ENCODE measurements at places on chromosomes 1 and 21.

DNA sequence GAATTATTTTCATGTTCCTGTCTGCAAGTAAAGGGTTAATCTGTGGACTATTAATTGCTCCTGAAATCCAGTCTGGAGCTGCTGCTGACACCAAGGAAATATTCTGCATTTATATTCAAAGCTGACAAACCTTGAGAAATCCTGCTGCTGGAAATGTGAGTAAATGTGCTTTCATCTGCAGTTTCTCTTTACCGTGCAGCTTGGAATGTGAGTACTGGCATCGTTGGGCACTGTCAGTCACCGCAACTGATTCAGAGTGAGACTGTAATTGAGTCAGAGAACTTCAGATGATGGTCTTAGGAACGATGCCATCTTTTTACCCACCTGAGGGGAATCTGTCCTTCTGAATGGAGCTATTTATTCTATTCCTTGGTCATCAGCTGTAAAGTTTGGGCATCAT lies 420.6 kb downstream of the SIPA1L2 start:
- DNase-seq: no peak

GRCh38 chr1:243883551-243883950 lies 33.5 kb upstream of the AKT3 start:
- no peak for DNase-seq

- no peak for DNase-seq
These were observed 29.5 kb downstream of the RNF11 start for GRCh38 chr1:51265618-51266017.

- no peak for DNase-seq
These were observed 41.1 kb downstream of the KCNJ15 start for GRCh38 chr21:38297871-38298270.

- no peak for DNase-seq
These were observed 23.9 kb upstream of the SLC25A34 start for GRCh38 chr1:15712168-15712567.

DNA sequence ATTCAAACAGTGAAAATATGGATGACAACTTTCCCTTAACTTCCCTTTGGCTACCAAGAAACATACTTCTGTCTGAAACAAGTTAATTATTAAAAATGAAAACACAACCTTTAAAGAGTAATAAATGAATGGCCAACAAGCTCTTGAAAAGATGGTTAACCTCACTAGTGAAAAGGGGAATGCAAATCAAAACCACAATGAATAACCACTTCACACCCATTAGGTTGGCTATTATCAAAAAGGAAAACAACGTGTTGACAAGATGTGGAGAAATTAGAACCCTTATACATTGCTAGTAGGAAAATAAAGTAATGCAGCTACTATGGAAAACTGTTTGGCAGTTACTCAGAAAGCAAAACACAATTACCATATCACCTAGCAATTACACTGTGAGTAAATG lies 14.1 kb downstream of the COP1 start:
- no peak for DNase-seq

DNA sequence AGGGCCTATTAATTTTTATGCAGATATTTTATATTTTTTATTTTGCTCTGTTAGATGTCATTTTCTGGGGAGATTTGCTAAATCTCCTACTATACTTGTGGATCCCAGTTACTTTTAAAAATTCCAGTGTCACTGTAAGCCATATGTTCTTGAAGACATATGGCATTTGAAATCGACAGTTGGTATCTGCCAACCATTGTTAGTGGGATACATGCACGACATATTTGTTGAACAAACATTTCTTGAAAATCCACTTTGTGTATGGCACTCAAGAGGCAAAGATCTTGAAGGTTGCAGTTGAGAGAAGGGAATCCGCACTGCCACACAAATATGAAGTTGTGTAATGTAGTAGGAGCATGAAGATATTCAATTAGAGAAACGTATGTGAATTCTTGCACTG lies 287.7 kb downstream of the HHAT start:
- DNase-seq: no peak

- DNase-seq: no peak
These were observed 23.0 kb upstream of the SYNC start for GRCh38 chr1:32725615-32725982.

DNA sequence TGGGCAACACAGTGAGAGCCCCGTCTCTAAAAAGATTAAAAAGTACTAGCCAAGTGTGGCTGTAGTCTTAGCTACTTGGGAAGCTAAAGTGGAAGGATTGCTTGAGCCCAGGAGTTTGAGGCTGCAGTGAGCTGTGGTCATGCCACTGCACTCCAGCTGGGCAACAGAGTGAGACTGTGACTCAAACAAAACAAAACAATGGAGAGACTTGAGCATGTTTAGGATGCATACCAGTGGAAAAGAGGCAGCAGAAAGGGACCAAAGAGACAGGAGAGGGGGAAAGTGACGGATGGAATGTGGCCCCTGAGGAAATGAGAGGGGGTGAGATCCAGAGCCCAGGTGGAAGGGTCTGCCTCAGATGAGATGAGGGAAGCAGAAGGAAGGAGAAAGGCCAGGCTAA lies 358.9 kb downstream of the RPS6KC1 start:
- DNase-seq: no peak

DNA sequence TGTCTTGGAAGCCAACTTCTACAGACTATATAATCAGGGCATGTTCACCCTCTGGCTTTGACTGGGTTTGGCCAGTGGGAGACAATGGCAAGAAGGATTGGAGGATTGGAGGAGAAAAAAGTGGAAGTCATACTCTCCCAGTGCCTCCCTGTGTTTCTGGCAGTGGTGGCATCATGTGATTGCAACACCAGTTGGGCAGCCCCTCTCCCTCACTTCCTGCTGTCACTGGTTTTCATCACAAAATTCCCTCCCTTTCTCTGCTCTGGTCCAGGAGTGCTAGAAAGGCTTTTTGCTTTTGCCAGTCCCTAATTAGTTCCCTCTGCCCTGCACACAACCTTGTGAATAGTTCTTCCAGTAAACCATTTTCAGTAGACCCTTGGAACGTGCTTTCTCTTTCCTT lies 3.7 kb upstream of the QSOX1 start:
- no peak for DNase-seq

GRCh38 chr1:6785318-6785727 lies at the start of gene CAMTA1:
CAMTA1 (plus strand) TSS chr1:6785454; CDS start chr1:6785531, 77 bp downstream.
- no peak for DNase-seq

DNA sequence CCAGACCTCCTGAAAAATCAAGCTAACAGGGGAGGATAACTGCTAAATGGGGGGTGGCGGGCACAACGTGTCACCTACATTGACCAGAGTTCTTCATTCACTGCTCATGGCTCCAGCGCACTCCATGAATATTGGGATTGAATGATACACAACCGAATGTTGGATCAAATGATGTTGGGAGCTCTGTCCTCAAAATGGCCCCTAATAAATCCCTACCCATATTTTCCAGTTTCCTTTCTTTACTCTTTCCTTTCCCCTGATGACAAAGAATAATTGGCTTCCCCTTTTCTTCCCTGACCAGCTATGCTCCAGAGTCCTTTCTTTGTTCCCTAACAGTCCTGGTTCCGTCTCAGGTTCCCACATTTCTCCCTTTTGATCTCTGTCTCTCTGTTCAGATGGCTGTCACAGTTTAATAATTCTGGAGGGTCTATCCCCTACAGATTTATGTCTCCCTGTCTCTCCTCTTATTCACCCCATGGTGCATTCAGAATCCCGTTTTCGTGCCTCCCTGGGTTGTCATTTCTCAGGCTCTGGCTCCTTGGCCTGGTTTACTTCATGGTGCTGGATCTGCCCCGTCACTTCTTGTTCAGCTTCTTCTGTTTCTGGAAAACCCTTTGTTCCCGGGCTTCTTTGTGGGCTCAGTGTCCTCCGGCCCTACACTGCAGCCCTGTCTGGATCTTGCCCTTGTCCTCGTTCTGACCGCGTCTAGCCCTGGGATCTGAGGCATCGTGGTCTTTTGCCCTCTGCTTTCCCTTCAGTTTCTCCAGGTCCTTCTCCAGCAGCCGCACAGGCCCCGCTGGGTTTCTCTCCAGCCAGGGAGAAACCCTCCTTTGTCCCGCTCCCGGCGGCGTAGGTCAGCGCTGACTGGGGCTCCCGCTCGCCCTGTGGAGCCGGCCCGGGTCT lies 78.3 kb downstream of the NDUFS5 start:
- no peak for DNase-seq

DNA sequence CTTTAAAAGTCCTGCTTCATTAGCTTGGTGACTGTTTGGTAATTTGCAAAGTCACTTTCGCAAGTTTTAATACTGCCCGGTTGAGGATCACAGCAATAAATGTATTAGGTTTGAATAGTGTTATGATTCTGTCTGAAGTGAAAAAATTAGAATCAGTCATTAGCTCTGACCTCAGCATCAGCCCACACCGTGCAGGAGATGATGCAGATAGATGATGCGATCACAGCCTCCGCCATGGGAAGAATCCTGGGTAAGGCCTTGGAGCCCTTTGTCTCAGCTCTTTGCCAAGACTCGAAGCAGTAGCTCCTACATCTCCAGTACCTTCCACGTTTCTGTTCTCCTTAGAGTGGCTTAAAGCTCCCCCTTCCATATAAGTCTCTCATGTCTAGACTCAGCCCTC lies 366.7 kb downstream of the CAMTA1 start:
- no peak for DNase-seq

Data from T-helper 9 cell (primary cell).